ENCODE measurements at places on chromosomes 2 and 18.

DNA sequence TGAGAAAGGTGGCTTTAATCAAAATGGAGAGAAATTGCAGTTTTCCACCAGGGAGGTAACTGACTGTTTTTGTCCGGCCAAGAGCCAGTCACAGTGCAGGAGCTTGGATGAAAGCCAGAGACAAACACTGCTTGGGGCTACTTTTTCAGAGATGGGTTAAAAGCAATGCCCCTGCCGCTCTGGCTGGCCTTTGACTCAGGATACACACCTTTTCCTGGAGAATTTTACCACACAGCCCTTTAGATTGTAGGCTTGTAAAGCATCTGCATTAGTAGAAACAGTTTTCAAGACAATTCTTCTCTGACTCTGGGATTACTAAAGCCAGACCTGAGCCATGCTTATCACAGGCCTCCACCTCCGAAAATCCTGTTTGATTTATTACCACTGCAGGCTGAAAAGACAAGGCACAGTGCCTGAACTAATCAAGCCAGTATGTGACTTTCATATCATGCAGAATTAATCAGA lies 79.7 kb downstream of the CCBE1 start:
- no peak for DNase-seq

GRCh38 chr18:62792016-62792415 lies 76.7 kb downstream of the PHLPP1 start:
- DNase-seq = no peak

DNA sequence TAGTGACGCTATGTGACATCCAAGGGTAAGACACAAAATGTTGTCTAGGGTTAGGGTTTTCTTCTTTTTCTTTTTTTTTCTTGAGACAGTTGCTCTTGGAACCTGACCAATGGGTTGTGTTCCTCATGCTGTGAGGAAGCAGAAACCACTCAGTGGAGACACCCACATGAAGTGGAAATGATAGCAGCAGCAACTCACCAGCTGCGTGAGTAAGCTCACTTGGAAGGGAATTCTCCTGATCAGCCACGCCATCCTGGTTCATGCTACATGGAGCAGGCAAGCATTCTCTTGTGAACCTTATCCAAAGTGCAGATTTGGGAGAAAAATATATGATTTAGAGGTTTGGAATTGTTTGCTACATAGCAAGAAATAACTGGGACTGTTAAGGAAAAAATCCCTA lies 863.7 kb downstream of the EPHA4 start:
- no peak for DNase-seq

DNA sequence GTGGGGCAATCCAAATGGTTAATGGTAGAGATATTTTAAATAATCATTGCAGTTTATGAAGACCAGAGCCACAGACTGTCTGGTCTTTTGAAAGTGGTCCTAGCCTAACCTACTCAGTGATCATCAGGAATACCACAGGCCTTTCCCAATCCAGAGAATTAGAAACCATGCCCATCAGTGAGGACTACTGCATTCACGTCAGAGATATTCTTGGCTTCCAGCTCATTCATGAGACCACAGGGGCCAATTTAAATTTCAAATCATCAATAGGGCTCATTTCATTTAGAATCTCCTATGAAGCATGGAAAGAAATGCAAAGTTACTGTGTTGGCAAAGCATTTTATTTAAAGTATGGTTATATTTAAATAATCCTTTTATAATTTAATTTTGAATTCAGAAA lies 362.3 kb upstream of the KCNJ3 start:
- no peak for DNase-seq

- DNase-seq = no peak
These were observed 18.4 kb upstream of the SPRED2 start for GRCh38 chr2:65450810-65451209.

DNA sequence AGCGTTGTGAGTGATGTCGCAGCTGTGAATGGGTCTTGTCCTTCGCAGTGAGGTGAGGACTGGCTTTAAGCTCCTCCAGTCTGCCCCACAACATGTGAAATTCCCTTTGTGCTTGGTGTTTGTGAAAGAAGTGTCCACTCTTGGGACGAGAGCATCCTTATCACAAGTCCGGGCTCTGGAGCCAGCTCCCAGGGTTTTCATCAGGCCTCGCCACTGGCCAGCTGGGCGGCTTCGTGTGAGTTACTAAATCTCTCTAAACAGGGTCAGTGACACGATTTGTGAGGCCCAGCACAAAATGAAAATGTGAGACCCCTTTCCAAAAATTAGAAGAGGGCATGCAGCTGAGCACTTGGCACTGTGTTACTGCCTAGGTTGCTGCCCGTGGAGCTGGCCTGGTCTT lies 115.9 kb downstream of the VAPA start:
- DNase-seq = no peak

DNA sequence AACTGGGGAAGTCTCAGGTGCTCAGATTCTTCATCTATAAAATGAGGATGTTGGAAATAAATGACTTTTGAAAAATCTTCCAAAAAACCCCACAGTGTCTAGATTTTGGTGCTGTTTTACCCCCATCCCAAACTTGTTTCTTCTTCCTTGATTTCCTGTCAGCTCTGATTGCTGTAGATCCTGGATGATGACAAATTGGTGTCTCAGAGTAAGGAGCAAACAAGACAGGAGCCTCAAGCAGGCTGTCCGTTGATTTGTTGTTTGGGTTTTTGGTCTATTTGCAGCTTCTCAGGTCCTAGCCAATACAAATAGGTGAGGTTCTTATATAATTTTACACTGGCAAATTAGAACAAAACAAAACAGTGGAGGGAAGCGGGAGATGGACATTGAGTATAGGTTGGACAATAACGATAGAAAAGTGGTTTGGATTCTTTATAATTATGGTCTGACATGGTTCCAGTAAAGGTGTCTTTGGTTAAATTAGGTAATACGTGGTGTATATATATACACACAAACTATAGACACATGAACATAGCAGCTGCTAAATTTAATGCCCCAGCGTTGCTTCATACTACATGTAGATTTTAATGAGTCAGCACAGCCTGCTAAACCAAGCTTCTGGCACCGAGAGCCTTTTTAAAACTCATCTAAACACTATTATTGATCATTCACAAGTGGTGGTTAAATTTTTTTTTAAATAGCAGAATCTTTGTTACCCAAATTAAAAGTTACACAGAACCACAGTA lies 142.5 kb downstream of the FMNL2 start:
- no peak for DNase-seq

GRCh38 chr2:162457046-162457445 lies 113.1 kb downstream of the GCA start:
- no peak for DNase-seq

Measured in CD4-positive, alpha-beta T cell treated with Interleukin-10 for 1 hour (primary cell).